ENCODE measurements at places on chromosomes 3 and 15.

- DNase-seq: no peak
Measured at GRCh38 chr3:10577486-10577885, 72.1 kb upstream of the ATP2B2 start.

DNA sequence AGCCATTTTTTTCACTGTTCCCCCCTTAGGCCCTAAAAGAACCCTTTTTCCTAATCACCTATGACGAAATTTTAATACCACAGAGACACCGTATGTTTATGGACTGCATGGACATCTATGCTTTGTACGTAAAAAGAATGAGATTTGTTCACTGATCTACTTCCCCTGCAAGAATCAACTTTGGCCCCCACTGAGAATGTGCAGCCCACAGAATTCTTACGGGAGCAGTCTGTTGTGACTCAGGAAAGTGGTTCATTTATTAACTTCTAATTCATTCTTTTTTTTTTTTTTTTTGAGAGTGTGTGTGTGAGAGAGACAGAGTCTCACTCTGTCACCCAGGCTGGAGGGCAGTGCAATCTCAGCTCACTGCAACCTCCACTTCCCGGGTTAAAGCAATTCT is 17.6 kb downstream of the EIF4E3 start:
- peak; percentile 88 for DNase-seq

DNA sequence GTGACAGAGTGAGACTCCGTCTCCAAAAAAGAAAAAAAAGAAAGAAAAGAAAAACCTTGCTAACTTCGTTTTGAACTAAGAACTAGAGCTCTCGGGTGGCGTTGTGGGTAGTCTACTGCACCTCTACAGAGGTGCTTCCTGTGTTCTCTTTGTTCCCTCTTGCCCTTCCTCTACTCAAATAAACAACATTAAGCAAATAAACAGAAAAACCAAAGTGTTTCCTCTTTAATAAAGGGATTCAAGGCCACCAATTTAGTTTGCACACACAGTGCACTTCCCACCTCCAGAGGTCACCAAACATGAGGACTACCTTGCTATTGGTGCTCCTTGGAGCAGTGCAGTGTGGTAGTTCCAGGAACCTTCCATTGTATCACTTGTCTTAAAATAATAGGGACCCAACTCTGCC is 354.2 kb upstream of the TBL1XR1 start:
- no peak for DNase-seq

DNA sequence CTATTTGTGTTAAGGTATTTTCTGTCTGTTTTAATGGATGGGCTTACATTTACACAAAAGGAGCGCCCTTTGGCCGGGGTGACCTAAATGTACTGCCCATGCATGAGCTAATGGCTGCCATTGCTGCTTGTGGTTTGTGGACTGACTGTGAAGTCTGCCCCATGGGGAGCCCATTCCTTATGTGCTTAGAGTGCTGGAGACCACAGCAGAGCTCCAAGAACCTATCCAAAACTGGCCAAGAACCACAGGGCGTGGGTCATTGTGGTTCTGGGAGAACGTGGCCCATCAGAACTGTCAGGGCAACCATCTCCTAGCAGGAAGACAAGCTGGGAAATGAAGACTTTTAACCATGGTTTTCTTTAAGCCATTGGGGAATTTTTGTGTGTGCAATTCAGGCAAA is 105.3 kb downstream of the CHDH start:
- no peak for DNase-seq

- no peak for DNase-seq
Measured at GRCh38 chr3:127469760-127470159, 120.8 kb downstream of the TPRA1 start.

DNA sequence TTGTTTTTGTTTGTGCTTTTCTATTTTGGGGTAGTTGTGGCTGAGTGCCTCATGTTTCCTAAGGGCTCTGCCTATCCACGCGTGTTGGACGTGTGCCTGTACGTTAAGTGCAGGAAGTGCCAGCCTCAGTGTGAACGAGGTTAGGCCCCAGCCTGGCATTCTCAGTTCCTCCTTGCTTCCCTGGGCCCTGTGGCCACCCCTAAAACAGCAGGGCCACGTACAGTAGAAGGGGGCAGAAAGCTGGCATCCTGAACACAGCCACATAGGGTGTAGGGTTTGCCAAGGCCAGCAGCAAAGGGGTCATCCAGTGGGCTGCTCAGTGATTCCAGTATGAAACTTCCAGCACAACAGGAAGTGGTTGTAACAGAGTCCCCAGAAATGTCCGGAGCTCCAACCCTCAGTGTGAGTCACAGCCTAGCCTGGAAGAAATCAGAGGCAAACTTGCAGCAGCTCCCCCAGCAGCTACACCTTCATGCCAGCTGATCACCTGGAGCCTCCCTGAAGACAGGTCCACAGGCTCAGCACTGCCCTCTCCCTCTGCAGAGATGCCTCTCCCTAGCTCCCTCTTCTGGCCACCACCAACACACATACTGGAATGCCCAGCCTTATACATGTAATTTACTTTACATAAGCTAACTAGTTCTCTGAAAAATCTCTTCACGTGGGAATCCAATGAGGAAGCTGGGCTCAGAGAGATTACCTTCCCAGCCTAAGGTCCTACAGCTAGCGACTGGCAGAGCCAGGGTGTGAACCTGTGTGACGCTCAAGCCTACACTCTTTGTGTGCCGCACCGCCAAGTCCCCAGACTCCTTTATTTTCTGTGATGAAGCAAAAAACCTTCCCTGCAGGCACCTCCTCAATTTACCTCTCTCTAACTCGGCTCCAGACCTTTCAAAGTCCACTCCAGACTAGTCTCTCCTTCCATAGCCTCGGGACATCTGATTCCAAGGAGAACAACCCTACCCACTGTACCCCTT is 26.6 kb downstream of the ILDR1 start:
- DNase-seq: peak; percentile 78

DNA sequence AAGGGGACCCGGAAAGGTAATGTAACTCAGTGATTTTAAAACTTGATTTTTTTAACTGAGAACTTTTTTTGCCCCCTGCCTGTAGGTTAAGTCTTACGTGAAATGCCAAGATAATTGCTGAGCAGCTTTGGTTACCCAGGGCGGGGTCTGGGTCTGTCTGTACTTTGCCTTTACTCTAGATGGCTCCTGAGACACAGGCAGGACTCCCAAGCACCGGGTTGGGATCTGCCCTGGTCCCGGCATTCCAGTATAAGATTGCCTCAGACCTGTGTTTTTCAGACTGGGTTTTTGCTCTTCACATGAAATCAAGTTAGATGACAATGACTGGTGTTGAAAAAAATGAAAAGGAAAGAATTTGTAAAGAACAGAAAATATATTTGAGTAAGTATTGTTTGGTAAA is 40.3 kb downstream of the WDR76 start:
- no peak for DNase-seq
